ENCODE measurements at places on chromosomes 5 and 9.

DNA sequence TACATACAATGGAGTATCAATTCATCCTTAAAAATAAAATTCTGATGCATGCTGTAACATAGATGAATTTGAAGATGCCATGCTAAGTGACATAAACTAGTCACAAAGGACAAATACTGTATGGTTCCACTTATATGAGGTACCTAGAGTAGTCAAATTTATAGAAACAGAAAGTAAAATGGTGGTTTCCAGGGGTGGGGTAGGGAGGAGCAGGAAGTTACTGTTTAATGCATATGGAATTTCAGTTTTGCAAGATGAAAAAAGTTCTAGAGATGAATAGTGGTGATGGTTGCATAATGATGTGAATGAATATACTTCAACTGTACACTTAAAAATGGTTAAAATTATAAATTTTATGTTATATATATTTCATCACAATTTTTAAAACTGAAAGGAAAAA lies 57.3 kb upstream of the FNIP1 start:
- DNase-seq: no peak

GRCh38 chr5:103919506-103919905 lies 356.9 kb upstream of the NUDT12 start:
- DNase-seq: no peak

GRCh38 chr5:15117688-15118087 lies 246.1 kb upstream of the ANKH start:
- no peak for DNase-seq

DNA sequence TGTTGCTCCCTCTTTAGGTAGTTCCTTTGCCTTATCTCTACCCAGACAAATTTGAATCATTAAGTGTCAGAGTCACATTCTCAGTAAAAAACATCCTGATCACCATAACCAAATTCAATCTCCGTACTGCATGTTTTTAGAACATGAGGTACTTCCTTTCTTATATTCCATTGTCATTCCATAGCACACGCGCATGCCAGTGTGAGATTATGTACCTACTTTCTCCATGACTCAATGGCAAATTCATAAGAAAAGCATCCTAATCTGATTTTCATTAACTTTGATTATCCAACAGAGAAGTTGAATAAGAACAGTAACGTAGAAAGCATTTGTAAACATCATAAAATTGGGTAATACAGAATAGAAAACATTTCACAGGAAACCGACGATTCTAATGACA lies 1118.6 kb upstream of the CDH9 start:
- no peak for DNase-seq

DNA sequence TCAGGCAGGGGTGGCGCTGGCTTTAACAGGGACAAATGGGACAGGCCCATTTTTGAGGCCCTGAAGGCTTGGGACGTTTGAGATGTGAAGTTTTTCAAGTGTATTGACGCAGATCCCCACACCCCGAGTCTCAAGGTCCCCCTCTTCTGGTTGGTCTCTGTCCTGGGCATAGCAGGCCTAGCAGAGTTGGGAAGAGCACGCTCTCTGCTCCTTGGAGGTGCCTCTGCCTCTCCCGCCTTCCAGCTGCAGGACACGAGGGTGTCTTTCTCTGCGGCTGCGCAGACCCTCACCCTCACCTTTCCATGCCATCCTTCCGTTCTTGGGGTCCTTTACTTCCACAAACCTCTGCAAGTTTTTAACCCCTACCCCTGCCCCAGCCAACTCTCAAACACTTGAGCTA lies 18.6 kb downstream of the ADAMTSL2 start:
- DNase-seq: no peak

- DNase-seq: no peak
Measured at GRCh38 chr9:95175523-95175922, 142.0 kb downstream of the FANCC start.

- DNase-seq: no peak
Measured at GRCh38 chr5:82985763-82986162, 91.4 kb downstream of the TMEM167A start.

- DNase-seq: no peak
Measured at GRCh38 chr5:15992918-15993317, 186.7 kb downstream of the MARCHF11 start.

DNA sequence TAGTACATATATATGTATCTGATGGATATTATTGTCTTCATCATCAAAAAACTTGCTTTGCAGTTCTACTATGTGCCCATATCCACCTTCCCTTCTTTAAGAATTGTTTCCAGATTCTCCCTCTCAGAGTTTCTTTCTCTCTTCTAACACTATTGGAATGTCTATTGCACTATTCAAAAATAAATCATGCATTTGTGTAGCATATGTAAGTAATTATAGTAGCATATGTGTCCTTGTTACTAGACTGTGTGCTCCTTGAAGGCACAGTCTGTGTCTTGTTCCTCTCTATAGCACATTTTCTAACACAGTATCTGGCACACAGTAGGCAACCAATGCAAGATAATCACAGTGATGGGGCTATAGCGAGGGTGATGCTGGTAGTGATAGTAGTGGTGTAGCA lies 43.4 kb upstream of the TRIM32 start:
- no peak for DNase-seq

Data from iPS DF 6.9 (cell line).